Testis (tissue), 5 donors: ENCODE measurements at places on chromosomes 7 and 10.

DNA sequence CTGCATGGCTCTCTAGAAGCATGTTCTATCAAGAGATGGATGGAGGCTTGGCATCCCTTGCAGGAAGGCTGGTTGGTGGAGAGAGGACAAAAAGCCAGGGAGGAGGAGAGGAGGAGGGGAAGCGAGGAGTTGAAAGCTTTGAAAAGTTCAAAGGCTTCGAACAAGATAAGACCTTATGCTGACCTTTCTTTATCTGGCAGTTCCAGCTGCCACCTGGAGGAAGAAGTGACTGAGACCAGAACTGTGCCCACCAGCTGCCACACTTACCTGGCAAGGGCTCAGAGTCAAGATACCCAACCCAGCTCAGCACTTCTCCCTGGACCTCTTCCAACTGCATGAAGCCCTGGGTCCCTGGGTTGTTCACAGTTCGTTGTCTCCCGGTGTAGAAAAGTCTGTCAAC lies 14.8 kb downstream of the CCL24 start:
- DNase-seq, result no peak

DNA sequence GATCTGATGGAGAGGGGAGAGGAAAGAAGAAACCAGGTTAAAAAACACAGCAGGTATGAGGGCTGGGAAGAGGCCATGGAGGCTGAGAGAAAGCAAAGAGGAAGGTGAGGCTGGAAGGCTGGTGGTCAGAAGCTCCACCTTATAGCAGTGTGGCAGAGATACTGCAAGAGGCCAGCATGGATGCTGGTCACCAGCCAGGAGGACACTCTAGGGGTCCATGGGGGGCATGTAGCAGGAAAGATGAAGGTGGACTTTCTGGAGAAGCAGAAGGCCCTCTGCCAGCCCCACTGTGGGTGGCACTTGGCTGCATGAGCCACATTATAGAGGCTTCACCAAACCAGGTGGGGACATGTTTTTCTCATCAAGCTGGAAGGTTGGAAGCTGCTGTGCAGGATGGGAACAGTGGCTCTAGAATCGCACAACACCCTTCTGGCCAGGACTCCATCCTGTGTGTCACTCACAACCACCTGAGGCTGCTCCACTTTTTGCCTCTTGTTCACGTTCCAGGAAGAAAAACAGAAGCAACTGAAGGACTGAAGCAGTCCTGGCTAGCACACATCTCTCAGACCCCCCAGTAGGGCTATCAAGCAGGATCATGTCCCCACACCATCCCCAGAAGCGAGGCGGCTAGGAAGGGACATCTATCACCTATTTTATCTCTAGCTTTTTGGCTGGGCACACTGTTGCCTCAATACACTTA lies 587.5 kb upstream of the MGMT start:
- DNase-seq, result no peak

GRCh38 chr7:108122181-108122580 lies 8.0 kb downstream of the LAMB4 start:
- DNase-seq, result no peak

DNA sequence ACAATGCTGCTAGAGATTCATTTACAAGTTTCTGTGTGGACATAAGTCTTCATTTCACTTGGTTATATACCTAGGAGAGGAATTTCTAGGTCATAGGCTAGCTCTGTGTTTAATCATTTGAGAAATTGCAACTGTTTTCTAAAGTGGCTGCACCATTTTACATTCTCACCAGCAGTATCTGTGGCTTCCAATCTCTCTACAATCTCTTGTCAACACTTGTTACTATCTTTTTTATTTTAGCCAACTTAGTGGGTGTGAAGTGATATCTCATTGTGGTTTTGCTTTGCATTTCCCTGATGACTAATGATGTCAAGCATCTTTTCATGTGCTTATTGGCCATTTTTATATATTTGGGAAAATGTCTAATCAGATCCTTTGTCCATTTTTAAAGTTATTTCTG lies 53.0 kb upstream of the DRGX start:
- DNase-seq, result no peak

- DNase-seq, result no peak
These were observed 21.2 kb upstream of the BLOC1S2 start for GRCh38 chr10:100307684-100308083.

- no peak for DNase-seq
These were observed 476 bp upstream of the ZFYVE27 start for GRCh38 chr10:97736403-97736901.

GRCh38 chr10:99621454-99622251 lies 1.4 kb upstream of the SLC25A28 start:
- DNase-seq, result no peak

DNA sequence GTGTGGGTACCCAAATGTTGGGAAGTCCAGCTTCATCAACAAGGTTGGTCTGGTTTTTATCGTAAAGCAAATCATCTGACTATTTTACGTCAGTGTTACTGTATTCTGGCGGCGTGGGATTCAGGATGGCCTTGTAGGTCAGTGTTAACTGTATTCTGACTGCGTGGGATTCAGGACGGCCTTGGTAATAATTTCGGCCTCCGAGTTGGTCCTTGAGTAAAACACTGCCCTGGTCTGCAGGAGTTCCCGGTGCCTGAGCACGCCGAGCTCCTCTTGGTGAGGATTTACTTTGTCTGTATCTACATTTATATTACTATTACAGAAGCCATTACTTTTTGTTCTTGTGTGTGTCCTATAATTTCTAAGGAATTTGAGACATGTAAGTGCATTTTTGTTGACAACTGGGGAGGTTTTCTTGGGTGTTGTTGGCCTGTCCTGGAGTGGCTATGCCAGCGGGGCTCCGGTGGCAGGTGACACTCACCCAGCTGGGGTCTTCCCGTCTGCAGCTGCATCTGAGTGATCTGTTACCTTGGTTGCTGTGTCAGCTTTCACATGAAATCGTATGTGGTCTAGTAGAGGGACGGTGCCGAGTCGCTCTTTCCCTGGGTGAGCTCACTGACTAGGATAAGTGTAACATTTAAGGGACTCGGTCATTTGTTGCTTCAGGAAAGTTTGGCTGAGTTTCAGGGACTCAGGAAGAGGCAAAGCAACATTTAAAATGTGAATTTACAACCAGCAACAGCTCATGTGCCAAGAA lies 9.2 kb downstream of the GTPBP4 start:
- no peak for DNase-seq

- DNase-seq, result no peak
These were observed 230.1 kb upstream of the PRPS1L1 start for GRCh38 chr7:18257711-18258110.
